ENCODE measurements at places on chromosomes 2 and 18. TPM values are rescaled to one million over a fixed set of nuclear protein-coding genes. Genes with fewer than 3 reads are reported as not detected.
A peak's percentile ranks its signal among the peaks of the same experiment; 100 is the strongest.

DNA sequence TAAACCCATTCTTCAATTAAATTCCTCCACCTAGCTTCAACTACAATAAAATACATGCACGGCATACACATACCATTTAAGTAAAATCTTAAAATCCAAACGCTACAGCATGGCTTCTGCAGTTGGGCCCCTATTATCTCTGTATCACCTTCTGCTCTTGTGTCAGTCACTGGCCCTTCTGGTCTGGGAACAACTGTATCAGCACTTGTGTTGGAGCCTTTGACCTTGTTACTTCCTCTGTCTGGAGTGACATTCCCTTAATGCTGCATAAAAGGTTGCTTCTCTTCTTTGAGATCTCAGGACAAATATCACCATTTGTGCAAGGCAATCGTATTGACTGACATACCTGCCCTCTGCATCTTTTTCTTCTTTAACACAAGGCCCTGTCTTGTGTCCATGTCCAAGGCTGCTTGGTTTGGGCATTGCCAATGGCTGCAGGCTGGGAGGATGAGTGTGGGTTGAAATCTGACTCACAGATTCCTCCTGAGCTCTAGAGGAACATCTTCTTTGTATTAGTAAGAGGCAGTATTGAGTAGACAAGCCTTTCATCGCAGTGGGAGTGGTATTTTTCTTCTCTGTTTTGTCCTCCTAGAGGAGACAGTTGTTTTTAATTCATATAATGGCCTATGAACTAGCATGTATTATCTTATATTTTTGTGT is 267.8 kb upstream of the TRIB2 start:
- DNase-seq = no peak

- no peak for DNase-seq
Measured at GRCh38 chr2:241592126-241592845, 33.7 kb downstream of the BOK start.

GRCh38 chr2:127562936-127563335 is 27.5 kb downstream of the MYO7B start:
- no peak for DNase-seq

DNA sequence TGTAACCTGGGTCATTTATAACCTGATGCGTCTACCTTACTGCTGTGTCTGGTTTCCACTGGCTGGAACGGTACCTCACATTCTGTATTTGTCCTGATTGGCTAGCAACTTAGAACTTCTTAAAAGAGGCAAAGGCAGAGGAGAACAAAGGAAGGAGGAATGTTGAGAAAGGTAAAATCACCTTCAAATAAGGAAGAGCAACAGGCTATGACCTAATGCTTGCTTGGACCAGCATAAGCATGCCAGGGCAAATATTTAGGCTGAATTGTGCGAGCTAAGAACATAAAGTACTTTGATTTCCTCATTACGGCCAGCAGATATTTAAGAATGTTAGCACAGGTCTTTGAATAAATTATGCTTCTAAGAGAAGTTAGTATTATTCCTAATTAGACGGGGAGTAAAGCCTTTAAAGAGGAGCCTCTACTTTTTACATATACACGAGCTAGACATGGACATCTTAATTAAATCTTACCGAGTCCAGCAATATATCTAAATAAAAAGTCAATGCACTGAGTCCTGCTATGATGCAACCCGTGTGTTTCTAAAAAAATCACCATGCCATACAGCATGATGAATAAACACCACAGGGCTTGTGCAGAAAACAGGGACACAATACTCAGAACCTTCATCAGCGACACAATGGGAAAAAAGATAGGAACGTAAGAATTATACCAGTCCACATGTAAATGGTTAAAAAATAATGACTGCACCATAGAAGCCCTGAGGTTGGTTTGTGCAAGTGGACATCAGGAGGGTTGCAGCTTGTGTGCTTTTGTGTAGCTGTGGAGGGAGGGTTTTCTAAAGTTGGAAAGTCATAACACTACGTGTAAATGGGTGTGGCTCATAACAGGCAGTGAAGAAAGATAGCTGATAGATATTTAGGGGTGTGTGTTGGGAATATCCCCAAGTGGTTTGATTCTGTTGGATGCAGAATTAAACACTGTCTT is 14.2 kb downstream of the SEPTIN2 start:
- DNase-seq = no peak

DNA sequence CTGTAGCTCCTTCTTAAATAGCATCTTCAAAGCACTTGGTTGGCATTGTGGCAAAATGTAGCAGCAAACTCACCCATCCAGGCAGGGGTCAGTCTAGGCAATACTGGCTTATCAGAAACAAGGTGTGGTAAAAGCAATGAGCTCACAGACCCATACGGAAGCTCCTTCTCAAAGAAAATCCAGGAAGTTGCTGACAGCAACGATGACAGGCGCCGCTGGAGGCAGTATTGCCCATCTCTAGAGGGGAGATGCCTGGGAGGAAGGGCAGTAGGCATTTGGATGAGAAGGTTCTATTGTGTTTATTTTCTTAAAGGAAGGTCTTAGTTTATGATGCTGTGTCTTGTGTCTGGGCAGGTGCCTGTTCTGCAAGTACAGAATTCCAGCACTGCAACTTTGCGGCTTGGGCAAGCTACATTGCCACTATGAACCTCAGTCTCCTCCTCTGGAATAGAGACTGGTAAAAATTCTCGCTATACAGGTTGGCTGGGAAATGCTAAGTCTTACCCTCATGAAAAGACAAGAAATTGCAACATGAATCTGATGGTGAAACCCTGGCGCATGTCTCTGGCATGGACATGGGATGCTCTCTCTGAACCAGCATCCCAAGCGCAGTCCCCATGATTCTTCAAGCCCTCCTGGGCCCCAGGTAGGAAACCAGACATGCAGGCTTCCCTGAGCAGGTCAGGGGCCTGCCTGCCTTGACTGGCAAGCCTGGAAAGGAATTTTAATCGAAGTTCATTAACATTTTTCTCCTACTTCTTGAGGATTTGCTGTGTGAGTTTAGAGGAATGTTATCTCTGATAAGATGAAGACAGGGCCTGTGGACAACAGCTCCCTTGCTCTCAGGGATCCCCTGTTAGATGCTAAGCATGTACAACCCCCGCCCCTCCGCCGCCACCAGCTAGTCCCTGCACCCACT is 156.0 kb downstream of the TFCP2L1 start:
- DNase-seq = peak; percentile 23

The CYRIA gene
- total RNA-seq = 0.53 TPM

Measured in H4 (cell line).